Suprapubic skin (tissue), 4 donors: ENCODE measurements at places on chromosomes 2 and 18. TPM values are rescaled to one million over a fixed set of nuclear protein-coding genes. Genes with fewer than 3 reads are reported as not detected.

GRCh38 chr2:122251566-122251965, 496.1 kb downstream of the TSN start:
- H3K27me3 ChIP-seq = no peaks in the 10 kb centered on the region
- H3K36me3 ChIP-seq = no peaks in the 10 kb centered on the region
- no peak for DNase-seq
- H3K4me1 ChIP-seq = no peaks in the 10 kb centered on the region
- H3K27ac ChIP-seq = no peak overlapping the region

- H3K36me3 ChIP-seq = peaks cover 6% of the 10 kb centered on the region
- peaks cover 40% of the 10 kb centered on the region for H3K4me1 ChIP-seq
These were observed 633 bp downstream of the NABP1 start for GRCh38 chr2:191678437-191679100.

MYL1 gene
- total RNA-seq = not detected

GRCh38 chr18:9682572-9682971, 25.5 kb upstream of the RAB31 start:
- H3K36me3 ChIP-seq = no peaks in the 10 kb centered on the region
- H3K27me3 ChIP-seq = no peaks in the 10 kb centered on the region
- no peak overlapping the region for H3K27ac ChIP-seq
- H3K4me1 ChIP-seq = peaks cover 20% of the 10 kb centered on the region

GRCh38 chr18:27382567-27383216, 197.6 kb upstream of the CHST9 start:
- no peaks in the 10 kb centered on the region for H3K27me3 ChIP-seq
- no peak overlapping the region for H3K27ac ChIP-seq
- no peak for DNase-seq
- H3K4me1 ChIP-seq = no peaks in the 10 kb centered on the region
- no peak overlapping the region for H3K4me3 ChIP-seq

CFAP65 gene
- total RNA-seq = not detected

DNA sequence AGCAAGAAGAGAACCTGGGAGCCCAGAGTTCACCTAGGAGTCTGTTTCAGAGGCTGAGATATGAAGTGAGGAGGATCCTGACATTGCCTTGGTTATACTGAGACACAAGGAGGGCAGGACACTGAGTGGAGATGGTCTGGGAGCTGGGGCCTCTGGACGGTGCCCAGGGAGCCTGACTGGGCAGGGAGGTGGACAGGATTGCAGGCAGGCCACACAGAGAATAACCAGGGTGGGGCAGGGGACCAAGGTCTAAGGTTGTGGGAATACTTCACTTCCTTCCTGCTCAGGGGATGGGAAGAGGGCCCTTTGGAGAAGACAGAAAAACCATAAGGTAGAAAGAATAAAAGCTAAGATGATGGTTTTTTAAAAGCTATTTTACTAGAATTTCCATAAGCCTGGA, 18.7 kb downstream of the EDAR start:
- DNase-seq = no peak
- H3K36me3 ChIP-seq = no peaks in the 10 kb centered on the region
- no peak overlapping the region for H3K27ac ChIP-seq
- no peak overlapping the region for H3K4me3 ChIP-seq
- H3K4me1 ChIP-seq = peaks cover 13% of the 10 kb centered on the region

DNA sequence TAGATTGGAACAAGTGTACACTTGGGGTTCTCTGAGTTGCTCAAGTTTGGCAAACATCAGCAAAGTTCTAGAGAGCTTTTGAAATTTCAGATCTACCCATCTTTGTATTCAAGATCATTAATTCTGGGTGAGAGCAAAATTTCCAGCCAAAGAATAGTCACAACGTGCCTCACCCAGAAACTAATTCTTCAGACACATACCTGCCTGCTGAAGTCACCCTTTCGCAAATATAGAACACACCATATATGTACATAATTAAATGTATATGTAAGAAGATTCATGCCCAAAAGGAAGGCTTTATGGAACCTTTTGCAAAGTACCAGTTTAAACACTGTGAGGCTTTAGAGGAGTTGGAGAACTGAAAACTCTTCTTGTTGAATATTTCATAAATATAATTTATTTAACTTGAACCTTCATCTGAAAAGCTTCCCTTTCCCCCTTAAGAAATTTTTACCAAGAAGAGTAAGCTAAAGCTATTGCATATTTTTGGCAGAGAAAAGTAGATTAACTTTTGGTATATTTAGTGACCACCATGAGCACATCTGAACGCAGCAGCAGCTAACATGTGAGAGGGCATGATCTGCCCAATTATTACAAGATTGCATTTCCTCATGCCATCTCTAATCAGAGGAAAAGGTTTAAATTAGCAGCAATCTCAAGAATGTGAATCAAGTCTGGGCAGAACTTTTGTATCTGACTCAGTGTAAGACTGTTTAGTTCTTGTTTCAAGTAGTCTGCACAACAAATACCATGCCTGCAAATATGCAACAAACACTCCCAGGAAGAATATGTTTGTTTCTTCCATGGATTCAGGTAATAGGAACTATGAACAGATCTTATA, 8.2 kb downstream of the RND3 start:
- no peak for DNase-seq
- H3K4me3 ChIP-seq = no peak overlapping the region
- H3K4me1 ChIP-seq = peaks cover 94% of the 10 kb centered on the region
- H3K27me3 ChIP-seq = no peaks in the 10 kb centered on the region
- peak overlapping the region; percentile 72 for H3K27ac ChIP-seq

SESTD1 gene
- 8.6 TPM for total RNA-seq

- no peak for DNase-seq
- H3K27ac ChIP-seq = no peak overlapping the region
- no peak overlapping the region for H3K4me3 ChIP-seq
- H3K36me3 ChIP-seq = no peaks in the 10 kb centered on the region
- no peaks in the 10 kb centered on the region for H3K27me3 ChIP-seq
- H3K4me1 ChIP-seq = no peaks in the 10 kb centered on the region
These were observed 402.3 kb downstream of the TGIF1 start for GRCh38 chr18:3852321-3852720.

CNDP2 gene
- total RNA-seq = 67.6 TPM

DOK6 gene
- not detected for total RNA-seq
